ENCODE measurements at places on chromosomes 5 and 9.

- DNase-seq, result no peak
Observed at GRCh38 chr9:94885854-94886447, 159.5 kb downstream of the AOPEP start.

GRCh38 chr5:126516852-126517251 is 78.2 kb downstream of the ALDH7A1 start:
- DNase-seq, result no peak

GRCh38 chr5:135319928-135320606 is 79.0 kb downstream of the MACROH2A1 start:
- DNase-seq, result no peak

DNA sequence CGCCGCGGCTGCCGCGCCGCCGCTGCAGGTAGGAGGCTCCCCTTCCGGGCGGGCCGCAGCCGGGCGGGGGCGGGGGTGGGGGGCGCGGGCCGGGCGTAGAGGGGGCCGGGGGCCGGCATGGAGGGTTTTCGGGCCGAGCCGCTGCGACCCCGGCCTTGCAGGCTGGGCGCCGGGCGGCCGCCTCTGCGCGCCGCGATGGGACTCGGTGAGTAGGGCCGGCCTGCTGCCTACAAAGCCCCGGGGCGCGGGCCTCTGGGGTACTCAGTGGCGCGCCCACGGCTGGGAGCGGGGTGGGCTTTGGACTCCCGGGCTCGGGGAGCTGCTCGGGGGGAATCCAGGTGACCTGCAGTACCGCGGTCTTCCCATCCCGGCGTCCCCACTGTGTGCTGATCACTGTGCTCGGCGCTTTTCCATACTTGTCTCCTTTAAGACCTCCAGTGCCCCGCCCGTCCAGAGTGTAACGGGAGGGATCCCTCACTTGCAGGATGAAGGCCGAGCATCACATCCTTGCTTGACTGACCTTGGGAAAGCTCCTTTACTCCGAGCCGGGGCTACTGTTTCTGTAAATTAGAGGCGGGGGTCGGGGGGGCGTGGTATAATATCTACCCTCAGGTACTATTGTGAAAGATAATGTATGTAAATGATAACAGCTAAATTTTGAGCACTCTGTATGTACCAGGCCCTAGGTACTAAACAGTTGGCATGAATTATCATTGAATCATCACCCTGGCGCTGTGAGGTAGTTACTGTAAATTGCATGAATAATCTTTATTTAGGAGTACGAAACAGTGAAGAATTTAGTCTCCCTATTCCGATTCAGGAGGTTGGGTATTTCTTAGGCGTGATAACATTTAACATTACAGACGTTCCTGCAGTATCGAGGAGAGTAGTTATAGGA is 672 bp downstream of the MSANTD3 start:
- no peak for DNase-seq

DNA sequence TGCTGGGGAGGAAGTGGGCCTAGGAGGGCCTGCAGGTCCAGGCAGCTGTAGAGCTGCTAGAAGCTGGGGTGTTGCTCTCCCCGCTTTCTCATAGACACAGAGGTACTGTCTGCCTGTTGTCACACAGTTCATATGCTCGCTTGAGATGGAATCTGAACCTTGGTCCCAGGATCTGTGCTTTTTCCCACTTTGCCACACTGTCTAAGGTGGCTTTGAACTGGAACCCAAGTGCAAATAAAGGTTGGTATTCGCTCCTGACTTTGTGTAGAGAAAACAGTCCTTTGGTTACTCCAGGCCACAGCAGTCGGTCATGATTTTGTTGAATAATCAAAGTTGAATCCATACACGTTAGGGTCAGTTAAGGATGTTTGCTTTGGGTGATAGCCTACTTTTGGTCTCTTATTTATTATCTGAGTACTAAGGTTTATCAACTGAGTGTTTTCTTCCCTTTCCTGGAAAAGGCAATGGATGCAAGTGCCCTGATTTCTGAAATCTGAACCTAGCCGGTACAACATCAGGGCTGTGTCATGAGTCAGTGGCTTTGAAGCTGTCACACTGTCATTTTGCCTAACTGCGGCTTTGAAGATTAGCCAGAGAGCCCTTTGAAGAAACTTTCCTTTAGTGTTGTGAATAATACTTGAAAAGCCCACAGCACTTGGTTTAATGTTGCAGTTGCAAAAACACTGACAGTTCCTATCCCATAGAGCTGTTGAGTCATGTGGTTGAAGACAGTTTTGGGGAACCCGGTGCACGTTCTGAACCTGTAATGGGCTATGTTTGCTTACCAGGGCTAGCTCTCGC is 41.3 kb downstream of the HABP4 start:
- no peak for DNase-seq

- DNase-seq, result no peak
Observed at GRCh38 chr9:37187713-37188439, 67.5 kb downstream of the ZCCHC7 start.

- DNase-seq, result no peak
Observed at GRCh38 chr5:132867046-132867451, 607 bp downstream of the UQCRQ start.

DNA sequence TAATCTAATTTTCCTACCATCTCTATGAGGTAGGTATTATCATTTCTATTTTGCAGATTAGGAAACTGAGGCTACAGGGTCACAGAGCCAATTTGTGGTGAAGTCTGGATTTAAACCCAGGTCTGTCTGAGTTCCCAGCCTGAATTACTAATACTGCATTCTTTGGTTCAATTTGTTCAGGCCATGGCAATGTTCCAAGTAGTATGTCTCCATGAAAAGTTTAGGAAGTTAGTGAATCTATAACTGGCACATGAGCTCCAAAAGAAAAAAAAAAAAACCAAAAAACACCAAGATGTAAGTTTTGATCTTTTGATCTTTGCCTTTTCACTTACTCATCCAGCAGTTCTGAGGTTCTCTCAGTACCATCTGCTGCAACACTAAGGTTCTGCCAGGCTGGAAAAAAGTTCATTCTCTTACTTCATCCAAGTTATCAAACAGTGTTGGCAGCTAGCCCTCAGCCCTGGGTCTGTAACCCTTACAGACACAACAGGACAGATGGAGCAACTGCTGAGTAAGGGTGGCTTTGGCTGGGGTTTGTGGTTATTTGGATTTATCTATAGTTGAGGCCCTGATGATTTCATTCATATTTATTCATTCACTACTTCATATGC is 4.4 kb upstream of the TMEM268 start:
- no peak for DNase-seq

- DNase-seq, result no peak
Observed at GRCh38 chr5:68261569-68262065, 46.1 kb downstream of the PIK3R1 start.

DNA sequence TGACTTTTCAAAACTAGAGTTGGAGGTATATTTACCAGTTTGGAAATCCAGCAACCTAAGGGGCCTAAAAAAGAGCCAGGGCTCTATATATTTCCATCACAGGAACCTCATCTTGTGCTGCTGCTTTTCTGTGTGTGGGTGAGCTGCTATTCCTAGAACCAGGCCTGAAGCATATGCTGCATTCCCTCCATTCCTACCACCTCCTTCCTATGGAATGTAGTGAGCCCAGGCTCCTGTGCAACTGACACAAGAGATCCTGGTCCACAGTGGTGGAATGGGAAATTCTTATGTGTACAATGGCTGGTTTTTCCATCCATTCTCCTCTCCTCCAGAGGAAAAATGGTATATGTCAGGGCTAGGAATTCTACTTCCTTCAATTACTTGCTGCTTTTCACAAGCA is 39.1 kb downstream of the SPEF2 start:
- DNase-seq, result no peak

DNA sequence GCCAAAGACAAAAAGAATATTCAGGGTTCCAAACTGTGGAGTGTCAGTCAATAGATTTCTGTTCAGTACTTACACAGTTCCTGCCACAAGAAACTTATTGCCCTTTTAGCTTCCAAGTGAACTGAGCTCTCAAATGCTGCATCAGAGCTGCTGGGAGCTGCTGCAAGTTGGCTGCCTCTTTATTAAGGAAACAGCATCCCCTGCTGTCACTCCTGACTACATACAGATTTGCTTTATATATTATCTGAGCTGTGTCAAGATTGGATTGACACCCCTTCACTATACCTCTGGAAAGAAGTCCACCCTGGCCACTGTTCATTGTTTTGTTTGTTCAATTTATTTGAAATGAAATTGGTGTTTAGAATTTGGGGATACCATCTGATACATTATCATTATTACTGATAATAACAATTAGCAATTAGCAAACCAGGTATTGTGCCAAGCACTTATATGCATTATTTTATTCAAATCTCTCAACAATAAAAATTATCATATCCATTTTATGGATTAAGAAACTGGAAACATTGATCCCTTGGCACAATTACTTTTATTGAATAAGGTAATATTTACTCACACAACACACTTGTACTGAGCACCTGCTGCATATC is 16.4 kb upstream of the C5orf58 start:
- DNase-seq, result no peak

- no peak for DNase-seq
Observed at GRCh38 chr9:79224672-79225433, 346.9 kb upstream of the TLE4 start.

DNA sequence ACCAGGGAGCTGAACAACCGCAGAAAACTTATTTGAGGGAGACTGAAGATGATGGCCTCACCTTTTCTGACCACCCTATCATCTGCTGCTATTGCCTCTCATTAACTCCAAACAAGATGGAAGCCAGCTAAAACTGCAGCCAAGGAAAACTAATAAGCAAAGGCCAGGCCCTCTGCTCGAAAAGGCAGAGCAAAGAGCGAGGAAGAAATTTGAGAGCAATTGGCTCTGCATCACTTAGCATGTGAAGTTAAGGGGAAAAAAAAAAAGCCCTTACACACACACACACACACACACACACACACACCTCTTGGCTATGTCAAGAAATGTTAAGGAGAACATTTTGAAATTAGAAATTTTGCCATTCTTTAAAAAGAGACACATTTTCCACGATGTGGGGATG is 228.1 kb upstream of the CYLC2 start:
- DNase-seq, result no peak

GRCh38 chr9:68714416-68715180 is 9.6 kb downstream of the PIP5K1B start:
- DNase-seq, result no peak

- DNase-seq, result no peak
Observed at GRCh38 chr9:21452681-21453080, 12.4 kb downstream of the IFNA1 start.

DNA sequence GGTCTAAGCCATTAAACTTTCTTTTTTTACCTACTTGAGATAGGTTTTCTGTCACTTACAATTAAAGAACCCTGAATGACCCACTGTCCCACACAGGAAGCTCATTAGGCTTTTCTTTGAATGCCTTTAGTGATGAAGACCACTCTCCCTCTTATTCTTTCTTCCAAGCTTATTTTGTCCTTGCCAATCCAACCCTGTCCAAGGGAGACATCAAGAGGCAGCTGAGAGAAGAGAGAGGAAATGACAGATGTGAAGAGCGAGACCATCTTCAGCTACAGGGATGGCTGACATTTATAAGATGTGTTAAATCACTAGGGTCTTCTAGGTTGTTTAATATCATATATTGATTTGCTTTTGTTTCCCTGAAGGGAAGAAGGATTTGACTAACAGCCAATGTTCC is 133.5 kb downstream of the FAM114A2 start:
- no peak for DNase-seq

DNA sequence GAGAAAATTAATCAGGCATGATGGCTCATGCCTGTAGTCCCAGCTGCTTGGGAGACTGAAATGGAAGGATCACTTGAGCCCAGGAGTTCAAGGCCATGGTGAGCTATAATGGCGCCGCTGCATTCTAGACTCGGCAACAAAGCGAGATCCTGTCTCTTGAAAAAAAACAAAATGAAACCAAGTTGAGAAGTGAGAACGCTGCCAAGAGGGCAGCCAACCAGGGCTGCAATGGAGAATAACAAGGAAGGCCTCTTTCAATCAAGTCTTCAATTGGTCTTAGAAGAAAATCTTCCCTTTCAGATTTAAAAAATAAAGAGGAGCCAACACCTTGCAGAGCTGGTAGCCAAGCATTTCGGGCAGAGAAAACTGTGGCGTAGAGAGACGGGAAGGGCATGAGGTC is 14.7 kb downstream of the KIAA1958 start:
- DNase-seq, result no peak

GRCh38 chr9:136642439-136642921 is 20.2 kb upstream of the EGFL7 start:
- DNase-seq, result no peak

GRCh38 chr5:112995764-112996618 is 19.4 kb downstream of the DCP2 start:
- peak; percentile 70 for DNase-seq

DNA sequence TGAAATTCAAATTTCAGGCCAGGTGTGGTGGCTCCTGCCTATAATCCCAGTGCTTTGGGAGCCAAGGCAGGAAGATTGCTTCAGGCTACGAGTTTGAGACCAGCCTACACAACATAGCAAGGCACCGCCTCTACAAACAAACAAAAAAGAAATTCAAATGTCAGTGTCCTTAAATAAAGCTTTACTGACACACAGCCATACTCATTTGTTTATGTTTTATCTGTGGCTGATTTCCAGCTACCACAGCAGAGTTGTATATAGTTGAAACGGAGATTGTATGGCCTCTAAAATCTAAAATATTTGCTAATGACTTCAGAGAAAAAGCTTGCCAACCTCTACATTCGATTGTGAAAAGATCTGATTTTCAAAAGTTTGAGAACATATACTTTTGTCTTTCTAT is 15.4 kb downstream of the SHLD3 start:
- DNase-seq, result no peak

DNA sequence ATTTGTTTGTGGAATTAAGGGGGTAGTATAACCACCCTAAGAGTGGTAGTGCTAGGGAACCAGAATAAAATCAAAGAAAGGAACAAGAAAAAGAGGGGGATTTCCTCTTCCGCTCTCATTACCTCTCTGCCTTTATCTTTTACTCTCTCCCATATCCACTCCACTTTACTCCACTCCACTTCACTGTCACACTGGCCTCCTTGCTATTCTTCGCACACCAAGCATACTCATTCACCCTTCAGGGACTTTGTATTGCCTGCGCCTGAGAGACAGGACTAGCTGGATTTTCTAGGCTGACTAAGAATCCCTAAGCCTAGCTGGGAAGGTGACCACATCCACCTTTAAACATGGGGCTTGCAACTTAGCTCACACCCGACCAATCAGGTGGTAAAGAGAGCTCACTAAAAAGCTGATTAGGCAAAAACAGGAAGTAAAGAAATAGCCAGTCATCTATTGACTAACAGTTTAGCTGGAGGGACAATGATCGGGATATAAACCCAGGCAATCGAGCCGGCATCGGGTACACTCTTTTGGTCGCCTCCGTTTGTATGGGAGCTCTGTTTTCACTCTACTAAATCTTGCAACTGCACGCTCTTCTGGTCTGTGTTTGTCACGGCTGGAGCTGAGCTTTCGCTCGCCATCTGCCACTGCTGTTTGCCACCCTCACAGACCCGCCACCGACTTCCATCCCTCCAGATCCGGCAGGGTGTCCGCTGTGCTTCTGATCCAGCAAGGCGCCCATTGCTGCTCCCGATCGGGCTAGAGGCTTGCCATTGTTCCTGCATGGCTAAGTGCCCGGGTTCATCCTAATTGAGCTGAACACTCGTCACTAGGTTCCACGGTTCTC is 121.8 kb downstream of the FAM170A start:
- no peak for DNase-seq

GRCh38 chr5:137462816-137463520 is 36.2 kb downstream of the SPOCK1 start:
- DNase-seq, result no peak

- no peak for DNase-seq
Observed at GRCh38 chr5:54719384-54720283, 202.1 kb downstream of the SNX18 start.
